ENCODE measurements at places on chromosomes 12 and 14.

DNA sequence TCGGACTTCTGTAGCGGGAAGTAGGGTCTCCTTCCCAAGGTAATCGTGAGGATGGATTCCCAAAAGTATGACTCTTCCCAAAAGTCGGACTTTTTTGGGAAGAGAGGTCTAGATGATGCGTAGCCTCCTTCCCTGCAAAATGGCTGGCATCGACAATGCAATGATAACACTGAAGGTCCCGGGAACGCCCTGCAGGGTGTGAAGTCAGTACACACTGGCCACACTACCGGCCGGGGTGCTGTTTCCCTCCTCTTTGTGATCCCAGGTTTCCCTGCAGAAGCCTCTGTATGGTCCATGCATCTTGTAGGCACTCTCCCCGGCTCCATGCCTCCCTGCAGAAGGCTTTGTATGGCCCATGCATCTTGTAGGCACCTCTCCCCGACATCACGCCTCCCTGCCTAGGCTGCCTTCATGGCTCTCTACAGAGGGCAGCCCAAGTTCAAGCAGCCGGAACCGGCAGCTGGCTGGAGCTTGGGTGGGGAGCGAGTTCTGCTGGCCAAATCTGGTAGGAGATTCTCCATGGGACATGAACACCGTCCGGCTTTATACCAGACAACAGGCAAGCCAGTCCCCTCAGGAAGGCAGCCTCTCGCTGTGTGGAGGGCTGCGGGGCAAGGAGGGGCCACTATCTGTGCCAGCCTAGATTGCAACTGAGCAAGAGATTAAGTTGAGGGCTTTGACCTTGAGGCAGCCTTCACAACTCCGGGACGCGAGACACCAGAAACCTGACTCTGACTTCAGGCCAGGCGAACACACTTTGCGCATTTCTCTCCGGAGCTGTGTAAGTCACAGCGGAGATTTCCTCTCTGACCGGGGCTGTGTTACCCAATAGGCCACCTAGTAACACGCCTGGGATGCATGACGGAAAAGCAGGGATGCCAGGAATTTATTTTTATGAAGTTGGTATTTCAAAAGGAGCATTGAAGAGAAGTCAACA lies 23.5 kb downstream of the FZD10 start:
- no peaks in the 10 kb centered on the region for H3K27me3 ChIP-seq
- no peaks in the 10 kb centered on the region for H3K4me1 ChIP-seq
- H3K27ac ChIP-seq, result no peak overlapping the region
- peak; percentile 64 for DNase-seq
- H3K4me3 ChIP-seq, result no peak overlapping the region

DNA sequence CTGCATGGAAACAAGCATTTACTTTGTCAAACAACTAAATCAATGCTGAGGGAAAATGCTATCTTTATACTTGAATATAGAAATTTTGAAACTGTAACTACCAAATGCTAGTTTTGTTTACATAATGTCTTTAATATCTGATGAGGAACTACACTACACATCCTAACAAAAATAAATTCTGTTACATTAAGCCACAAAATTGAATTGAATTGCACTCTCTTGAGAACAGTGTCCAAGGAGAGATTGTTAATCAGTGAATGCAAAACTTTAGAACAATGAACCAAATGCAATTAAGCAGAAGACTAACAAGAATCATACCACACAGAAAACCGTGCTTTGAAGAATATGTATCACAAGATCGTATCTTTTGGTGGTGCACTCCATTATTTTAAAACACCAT lies 141.6 kb downstream of the CNTN1 start:
- H3K27me3 ChIP-seq, result no peaks in the 10 kb centered on the region
- H3K27ac ChIP-seq, result no peak overlapping the region

GRCh38 chr14:52078721-52079120 lies 9.9 kb upstream of the NID2 start:
- no peaks in the 10 kb centered on the region for H3K27me3 ChIP-seq
- no peak overlapping the region for H3K27ac ChIP-seq
- DNase-seq, result no peak
- H3K4me1 ChIP-seq, result no peaks in the 10 kb centered on the region

DNA sequence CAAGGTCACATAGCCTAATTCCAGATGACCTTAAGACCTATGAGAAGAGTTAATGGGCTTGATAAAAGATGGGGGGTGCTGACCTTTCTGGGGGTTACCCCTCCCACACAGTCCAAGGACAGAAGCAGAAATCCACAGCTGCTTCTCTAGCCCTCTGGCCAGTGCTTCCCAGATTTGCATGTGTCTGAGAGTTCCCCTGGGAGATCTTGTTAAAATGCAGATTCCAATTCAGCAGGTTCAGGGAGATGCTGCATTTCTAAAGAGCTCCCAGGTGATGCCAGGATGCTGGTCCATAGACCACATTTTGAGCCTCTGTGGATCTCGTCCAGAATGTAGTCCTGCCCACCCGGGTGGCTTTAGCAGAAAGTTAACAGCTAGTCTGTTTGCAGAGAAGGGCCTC lies 82.1 kb downstream of the WSCD2 start:
- DNase-seq, result no peak
- no peaks in the 10 kb centered on the region for H3K4me1 ChIP-seq
- no peak overlapping the region for H3K4me3 ChIP-seq
- H3K27ac ChIP-seq, result no peak overlapping the region
- H3K36me3 ChIP-seq, result no peaks in the 10 kb centered on the region
- H3K27me3 ChIP-seq, result no peaks in the 10 kb centered on the region

- no peak for DNase-seq
- H3K27me3 ChIP-seq, result no peaks in the 10 kb centered on the region
- H3K27ac ChIP-seq, result no peak overlapping the region
- no peaks in the 10 kb centered on the region for H3K4me1 ChIP-seq
- H3K36me3 ChIP-seq, result peaks cover 38% of the 10 kb centered on the region
- no peak overlapping the region for H3K4me3 ChIP-seq
Observed at GRCh38 chr12:109179927-109180326, 63.5 kb downstream of the ACACB start.

GRCh38 chr14:65502676-65503124 lies 90.2 kb downstream of the FUT8 start:
- H3K4me3 ChIP-seq, result no peak overlapping the region
- no peaks in the 10 kb centered on the region for H3K27me3 ChIP-seq
- no peaks in the 10 kb centered on the region for H3K36me3 ChIP-seq
- DNase-seq, result no peak

GRCh38 chr14:102588821-102589220 lies 3.6 kb upstream of the RCOR1 start:
- peaks cover 10% of the 10 kb centered on the region for H3K4me1 ChIP-seq
- H3K36me3 ChIP-seq, result no peaks in the 10 kb centered on the region
- no peaks in the 10 kb centered on the region for H3K27me3 ChIP-seq

- H3K27ac ChIP-seq, result peak overlapping the region; percentile 90
- H3K36me3 ChIP-seq, result no peaks in the 10 kb centered on the region
- no peak for DNase-seq
- H3K4me3 ChIP-seq, result no peak overlapping the region
- H3K27me3 ChIP-seq, result no peaks in the 10 kb centered on the region
Observed at GRCh38 chr14:69043596-69044260, 64.6 kb upstream of the ACTN1 start.

DNA sequence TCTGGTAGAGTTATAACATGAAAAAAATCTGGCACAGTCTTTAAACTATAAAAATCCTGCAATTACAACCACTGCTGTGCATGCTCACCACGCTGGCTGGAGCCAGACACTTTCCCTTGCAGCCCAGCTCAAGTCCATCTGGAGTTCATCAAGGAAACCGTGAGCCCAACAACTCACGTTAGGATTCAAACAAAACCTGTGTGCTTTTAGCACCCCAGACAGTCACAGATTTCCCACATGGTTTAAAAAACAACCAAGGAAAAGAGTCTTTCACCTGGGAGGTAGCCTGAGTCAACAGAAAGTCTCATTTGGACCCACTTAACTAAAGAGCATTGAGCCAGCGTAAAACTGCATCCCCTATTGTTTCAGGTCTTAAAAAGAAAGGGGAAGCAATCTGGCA lies 4.7 kb downstream of the LRIG3 start:
- no peaks in the 10 kb centered on the region for H3K36me3 ChIP-seq
- H3K4me1 ChIP-seq, result peaks cover 55% of the 10 kb centered on the region

DNA sequence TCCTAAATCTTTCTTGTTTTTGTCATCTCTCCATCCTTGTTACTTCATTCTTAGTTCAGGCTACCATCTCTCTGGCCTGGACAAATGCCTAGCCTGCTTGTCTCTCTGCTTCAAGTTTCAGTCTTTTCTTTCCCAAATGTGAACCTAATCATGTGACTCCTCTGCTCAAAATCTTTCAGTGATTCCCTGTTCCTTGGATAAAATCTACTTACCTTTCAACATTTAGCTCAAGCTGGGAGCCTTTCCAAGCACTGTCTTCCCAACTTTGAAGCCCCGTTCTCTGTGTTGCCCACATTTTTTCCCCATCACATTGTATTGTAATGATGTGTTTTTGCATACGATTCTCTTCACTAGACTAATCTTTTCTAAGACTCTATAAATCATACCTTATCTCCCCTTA lies 24.7 kb downstream of the SLC7A8 start:
- no peaks in the 10 kb centered on the region for H3K27me3 ChIP-seq
- H3K4me1 ChIP-seq, result peaks cover 35% of the 10 kb centered on the region
- no peak for DNase-seq
- H3K27ac ChIP-seq, result no peak overlapping the region

DNA sequence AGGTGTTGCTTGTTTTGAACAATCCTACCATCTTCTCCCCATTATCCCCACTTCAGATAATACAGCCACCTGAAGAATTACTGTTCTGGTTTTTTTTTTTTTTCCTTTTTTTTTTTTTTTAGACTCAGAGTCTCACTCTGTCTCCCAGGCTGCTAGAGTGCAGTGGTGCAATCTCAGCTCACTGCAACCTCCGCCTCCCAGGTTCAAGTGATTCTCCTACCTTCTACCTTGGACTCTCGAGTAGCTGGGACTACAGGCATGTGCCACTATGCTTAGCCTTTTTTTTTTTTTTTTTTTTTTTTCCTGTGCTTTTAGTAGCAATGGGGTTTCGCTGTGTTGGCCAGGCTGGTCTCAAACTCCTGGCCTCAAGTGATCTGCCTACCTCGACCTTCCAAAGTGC lies 179.4 kb upstream of the ABCD2 start:
- no peaks in the 10 kb centered on the region for H3K4me1 ChIP-seq
- H3K36me3 ChIP-seq, result no peaks in the 10 kb centered on the region
- no peak overlapping the region for H3K27ac ChIP-seq
- H3K27me3 ChIP-seq, result no peaks in the 10 kb centered on the region

DNA sequence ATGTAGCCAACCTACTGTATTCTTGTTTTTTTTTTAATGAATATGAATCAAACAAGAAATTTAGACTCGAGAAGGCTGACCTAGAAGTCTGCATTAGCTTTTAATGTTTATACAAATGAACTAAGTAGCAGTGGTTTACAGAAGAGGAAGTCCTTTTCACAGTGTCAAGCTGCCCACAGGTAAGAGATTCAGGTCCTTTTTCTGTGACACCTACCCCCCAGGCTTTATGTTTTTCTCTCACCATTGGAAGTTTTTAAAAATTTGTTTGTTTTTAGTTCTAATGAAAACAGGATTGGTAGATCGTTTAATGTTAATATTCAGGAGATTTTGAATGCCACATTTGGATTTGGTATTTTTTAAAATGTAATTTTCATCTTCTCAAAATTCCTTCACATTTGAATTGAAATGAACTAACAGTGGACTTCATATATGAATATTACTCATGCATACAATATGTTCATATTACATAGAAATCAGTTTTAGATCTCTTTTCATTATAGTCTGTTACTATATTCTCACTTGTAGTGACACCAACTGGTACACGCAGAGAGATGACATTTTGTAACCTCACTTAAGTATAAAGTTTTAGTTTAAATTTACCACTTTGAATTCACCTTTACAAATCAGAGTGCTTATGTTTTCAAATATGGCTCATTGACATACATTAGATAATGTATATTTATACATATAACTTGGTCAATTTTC lies 29.7 kb downstream of the ATF7IP start:
- H3K4me1 ChIP-seq, result peaks cover 52% of the 10 kb centered on the region
- H3K4me3 ChIP-seq, result no peak overlapping the region
- DNase-seq, result no peak
- H3K36me3 ChIP-seq, result no peaks in the 10 kb centered on the region
- H3K27ac ChIP-seq, result peak overlapping the region; percentile 40
- H3K27me3 ChIP-seq, result no peaks in the 10 kb centered on the region

- H3K4me3 ChIP-seq, result no peak overlapping the region
- no peaks in the 10 kb centered on the region for H3K36me3 ChIP-seq
- no peaks in the 10 kb centered on the region for H3K4me1 ChIP-seq
- DNase-seq, result no peak
- H3K27ac ChIP-seq, result no peak overlapping the region
Observed at GRCh38 chr12:58965568-58965967, 45.3 kb upstream of the LRIG3 start.

- peak overlapping the region; percentile 99 for H3K27ac ChIP-seq
- H3K27me3 ChIP-seq, result no peaks in the 10 kb centered on the region
- peak; percentile 91 for DNase-seq
- H3K4me1 ChIP-seq, result peaks cover 53% of the 10 kb centered on the region
- no peaks in the 10 kb centered on the region for H3K36me3 ChIP-seq
- H3K4me3 ChIP-seq, result peak overlapping the region; percentile 84
Observed at GRCh38 chr12:106245767-106246166, 2.1 kb downstream of the CKAP4 start.

DNA sequence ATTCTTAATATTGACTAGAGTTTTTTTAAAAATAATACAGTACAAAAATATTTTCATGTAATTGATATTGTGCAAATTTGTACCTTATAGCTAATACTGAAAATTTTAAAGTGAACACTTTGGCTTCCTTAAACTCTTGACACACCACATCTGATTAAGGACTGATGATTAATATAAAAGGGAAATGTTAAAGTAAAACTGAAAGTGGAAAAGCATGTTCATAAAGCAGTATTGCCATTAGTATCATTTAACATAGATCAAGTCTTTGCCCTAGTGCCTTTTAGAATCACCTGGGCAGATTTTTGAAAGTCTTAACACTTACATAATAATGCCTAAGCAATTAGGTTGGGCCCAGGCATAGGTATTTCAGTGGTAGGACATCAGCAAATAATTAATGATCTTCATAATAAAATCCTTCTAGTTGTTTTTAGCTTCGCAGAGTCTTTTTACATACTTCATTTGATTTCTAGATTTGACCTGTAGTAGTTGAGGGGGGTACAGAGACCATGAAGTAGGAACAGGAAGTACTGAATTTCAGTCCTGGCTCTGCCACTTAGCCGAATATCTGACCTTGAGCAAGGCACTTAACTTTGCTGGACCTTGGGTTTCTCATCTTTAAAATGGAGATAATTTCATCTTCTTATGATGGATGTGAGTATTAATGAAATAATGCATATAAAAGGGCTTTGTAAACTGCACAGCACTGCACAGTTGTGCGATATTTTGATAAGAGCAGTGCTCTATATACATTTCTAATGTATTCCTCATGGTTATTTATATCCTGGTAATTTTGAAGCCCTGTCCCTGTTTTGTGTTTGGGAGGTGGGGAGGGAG lies 43.7 kb downstream of the MARK3 start:
- DNase-seq, result no peak
- H3K27me3 ChIP-seq, result no peaks in the 10 kb centered on the region
- H3K4me1 ChIP-seq, result peaks cover 18% of the 10 kb centered on the region
- H3K4me3 ChIP-seq, result no peak overlapping the region
